ENCODE measurements at places on chromosomes 16 and 17.

DNA sequence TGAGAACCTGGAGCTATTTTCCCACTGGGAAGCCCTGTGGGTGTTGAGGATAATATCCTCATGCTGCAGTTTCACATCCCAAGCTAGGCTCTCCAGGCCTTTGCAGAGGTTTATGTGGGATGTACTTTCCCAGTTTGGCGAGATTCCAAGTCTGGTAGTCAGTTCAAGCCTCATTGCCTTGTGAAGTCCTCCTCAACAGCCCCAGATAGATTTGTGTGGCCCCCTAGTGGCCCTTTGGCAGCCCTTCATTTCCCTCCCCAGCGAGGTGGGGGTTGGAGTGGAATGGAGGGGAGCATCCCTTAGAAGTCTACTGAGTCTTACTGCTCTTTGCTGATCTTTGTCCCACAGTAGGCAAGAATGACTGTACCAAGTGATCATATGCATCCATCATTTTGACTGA is 137.9 kb downstream of the CDH11 start:
- DNase-seq = peak; percentile 2

- DNase-seq = no peak
These were observed 171.4 kb downstream of the SEC14L1 start for GRCh38 chr17:77312061-77312701.

DNA sequence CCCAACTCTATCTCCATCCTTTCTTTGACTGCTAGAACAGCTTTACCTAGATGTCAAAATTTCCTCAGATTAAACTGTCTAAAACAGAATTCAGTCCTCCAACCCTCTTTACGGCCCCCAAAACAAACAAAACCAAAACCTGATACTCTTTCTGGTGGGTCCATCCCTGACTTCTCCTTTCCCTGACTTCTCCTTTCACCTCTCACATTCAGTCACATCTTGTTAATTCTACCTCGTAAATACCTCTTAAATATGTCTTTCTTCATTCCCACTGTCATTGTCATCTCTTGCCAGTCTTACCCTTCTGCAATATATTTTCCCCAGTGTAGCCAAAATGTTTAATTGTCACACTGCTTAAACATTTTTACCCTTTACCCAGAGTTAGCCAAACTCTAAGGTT is 4.6 kb downstream of the PPM1E start:
- DNase-seq = no peak

DNA sequence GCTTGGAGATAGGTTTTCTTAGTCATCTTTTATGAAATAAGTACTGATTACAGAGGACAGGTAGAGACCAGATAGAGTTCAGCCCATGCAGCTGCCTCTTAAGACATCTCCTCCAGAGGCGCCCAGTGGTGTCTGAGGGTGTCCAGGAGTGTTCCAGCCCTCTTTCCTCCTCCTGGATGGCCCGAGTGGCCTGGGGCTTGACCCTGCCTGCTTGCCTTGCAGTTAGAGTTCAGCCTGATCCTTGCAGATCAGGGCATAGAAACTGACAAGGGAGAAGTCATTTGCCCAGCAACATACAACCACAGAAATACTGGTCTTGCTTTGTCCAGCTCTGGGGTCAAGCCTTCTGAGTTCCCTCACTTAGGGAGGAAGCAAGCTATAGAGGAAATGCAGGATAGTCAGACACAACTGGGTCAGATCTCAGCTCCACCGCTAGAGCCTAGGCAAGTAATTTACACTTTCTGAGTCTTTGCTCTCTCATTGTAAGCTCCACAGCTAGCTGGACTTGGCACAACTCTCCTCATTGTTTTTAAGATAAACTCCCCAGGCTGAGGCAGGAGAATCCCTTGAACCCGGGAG is 3.6 kb upstream of the CCL1 start:
- no peak for DNase-seq

- no peak for DNase-seq
These were observed 69.8 kb downstream of the KSR1 start for GRCh38 chr17:27525836-27526603.

DNA sequence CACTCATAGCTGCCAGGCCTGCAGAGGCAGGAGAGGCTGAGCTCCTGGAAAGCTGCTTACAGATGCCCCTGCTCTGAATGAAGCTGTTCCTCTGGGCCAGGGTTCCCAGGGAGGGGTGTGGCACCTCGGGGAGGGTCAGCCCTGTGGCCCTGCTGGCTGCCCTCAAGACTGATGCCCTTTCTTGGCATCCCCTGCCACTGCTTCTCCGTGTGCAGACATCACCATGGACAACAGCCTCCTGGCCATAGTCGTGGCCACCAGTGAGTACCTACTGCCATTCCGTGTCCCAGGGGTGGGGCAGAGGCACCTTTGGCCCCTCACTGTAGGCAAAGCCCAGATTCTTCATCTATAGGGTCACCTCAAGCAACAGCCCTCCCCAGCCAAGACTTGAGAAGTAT is 8.9 kb downstream of the MRPL27 start:
- no peak for DNase-seq

DNA sequence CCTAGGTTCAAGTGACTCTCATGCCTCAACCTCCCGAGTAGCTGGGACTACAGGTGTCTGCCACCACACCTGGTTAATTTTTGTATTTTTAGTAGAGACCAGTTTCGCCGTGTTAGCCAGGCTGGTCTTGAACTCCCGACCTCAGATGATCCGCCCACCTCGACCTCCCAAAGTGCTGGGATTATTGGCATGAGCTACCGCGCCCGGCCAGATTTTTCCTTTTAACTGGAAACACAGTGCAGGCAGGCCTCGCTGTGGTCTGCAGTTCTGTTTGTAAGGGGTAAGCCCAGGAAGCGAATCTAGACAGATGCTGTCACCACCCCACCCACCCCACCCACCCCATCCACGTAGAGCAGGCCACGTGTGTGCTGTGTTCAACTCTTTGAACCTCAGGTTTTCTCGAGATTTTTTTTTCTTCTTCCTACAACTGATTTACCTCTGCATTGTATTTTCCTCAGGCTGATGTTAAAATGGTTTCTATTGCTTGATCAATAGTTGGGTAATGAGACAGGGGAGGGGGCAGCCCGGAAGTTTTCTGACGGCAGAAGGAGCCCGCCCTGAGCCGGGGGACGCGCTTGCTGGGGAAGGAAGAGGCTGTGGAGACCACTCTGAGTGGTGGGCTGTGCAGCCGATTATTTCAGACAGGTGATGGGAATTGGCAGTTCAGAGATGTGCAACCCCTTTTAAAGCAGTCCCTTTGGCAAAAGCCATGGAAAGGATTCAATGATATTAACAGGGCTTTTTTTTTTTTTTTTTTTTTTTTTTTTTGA is 72.9 kb downstream of the DNAH17 start:
- DNase-seq = no peak

- no peak for DNase-seq
These were observed 49.8 kb downstream of the CREBBP start for GRCh38 chr16:3830625-3831254.

- DNase-seq = peak; percentile 17
These were observed 5.9 kb upstream of the DNAH17 start for GRCh38 chr17:78583091-78583490.

- DNase-seq = no peak
These were observed 42.6 kb downstream of the TSC2 start for GRCh38 chr16:2090481-2090776.

DNA sequence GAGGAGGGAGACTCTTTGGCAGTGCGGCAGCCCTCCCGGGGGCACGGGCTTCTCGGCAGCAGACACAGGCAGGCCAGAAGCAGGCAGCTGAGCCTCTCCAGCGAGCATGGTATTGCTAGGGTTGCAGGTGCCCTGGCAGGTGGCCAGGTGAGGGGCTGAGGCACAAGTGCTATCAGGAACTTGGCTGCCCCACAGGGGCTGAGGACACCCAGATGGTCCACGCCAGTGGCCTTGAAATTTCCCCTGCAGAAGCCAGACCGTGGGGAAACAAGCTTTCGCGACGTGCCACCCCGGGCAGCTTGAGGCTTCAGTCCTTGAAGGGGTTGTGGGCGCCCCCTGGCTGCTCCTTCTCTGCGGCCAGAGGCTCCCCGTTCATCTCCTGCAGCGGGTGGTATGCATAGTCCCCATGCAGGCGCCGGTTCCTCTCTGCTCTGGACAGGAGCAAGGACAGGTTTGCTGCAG is 8.5 kb downstream of the NAGPA start:
- DNase-seq = no peak

DNA sequence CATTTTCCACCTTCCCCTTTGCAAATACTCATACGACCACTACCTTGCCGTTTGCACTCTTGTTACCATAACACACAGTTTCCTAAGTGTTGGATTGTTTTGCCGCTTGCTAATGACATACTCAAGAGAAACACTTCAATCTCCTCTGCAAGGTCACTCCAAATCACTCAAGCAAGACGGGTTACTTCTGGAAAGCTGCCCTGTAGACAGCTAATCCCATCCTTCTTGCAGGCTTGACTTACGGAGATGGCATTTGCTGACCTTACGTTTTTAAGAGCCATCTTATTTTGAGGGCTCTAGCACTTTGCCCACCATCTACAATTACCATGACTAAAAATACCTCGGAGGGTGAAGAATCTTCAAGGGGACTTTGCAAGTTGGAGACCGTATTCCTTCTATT is 46.2 kb downstream of the MYH3 start:
- no peak for DNase-seq

- no peak for DNase-seq
These were observed 6.0 kb upstream of the GRB2 start for GRCh38 chr17:75411328-75412067.

DNA sequence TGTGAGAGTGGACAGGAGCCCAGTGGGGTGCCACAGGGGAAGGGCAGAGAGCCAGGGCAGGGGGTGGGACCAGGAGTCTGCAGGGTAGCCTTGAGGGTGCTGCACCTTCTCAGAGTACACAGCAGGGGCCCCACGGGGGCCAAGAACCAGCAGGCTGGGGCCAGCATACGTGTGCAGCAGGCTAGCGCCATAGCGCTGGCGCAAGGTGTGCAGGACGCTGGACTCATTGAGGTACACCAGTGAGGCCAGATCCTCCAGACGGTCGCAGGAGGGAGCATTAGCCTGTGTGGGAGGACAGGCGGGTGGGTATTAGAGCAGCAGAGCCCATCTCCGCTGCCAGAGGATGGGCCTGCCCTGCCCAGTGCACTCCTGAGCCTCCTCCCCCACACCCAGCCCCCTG is 58.8 kb downstream of the MYO18A start:
- DNase-seq = no peak

DNA sequence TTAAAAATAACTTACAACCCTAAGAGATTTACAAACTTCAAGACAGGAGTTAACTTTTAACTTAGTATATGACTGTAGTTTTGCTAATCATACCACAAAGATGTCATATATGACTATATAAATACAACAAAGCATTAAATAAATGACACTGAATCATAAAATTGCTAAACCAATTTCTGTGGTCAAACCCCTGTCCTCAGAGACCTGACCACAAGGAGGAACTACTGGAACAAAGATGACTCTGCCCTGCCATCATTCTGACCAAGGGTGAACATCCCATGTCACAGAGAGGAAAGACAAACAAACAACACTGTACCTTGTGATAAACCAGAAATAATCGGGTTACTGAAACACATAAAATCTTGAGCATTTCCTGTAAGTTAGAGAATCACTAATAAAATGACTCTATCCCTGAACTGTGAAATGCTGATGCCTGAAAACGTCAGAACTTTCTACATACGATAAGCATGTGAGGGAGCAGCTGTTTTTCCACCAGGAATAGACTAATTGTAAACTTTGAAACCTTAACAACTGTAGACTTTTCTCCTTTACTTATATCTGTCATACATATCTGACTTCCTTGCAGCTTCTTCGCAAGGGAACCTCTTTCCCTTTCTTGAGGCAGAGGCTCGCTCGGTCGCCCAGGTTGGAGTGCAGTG is 47.9 kb downstream of the WDR59 start:
- peak; percentile 72 for DNase-seq

GRCh38 chr17:51374209-51374608 is 113.9 kb downstream of the UTP18 start:
- no peak for DNase-seq

DNA sequence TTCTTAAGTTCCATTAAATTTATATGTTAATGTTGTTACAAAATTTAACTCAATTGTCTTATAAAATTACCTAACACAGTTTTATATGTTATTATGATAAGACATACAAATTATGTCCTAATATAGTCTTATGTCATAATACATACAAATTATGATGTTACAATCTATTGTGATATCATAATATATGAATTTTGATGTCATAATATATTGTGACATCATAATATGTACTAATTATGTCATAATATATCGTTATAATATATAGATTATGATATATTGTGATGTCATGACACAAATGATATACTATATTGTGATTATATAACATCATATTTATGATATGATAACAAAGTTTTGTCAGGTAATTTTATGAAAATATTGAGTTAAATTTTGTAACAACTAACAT is 1789.6 kb downstream of the TP53TG3F start:
- no peak for DNase-seq

- DNase-seq = peak; percentile 67
These were observed at the start of the genes KCTD19 and LRRC36 for GRCh38 chr16:67326472-67327309. KCTD19 (minus strand) TSS chr16:67326741; CDS start chr16:67326707, 34 bp downstream. LRRC36 (plus strand) TSS chr16:67326815; CDS start chr16:67326863, 48 bp downstream.

- peak; percentile 92 for DNase-seq
These were observed 9.0 kb downstream of the VPS9D1 start for GRCh38 chr16:89711601-89712273.

GRCh38 chr17:75513641-75514000 is 1.7 kb downstream of the CASKIN2 start:
- no peak for DNase-seq

GRCh38 chr17:62671553-62671952 is 44.1 kb downstream of the MRC2 start:
- no peak for DNase-seq

- no peak for DNase-seq
These were observed 287.7 kb downstream of the FOXL1 start for GRCh38 chr16:86865851-86866662.

GRCh38 chr17:45425984-45426413 is 6.7 kb downstream of the ARHGAP27 start:
- no peak for DNase-seq

DNA sequence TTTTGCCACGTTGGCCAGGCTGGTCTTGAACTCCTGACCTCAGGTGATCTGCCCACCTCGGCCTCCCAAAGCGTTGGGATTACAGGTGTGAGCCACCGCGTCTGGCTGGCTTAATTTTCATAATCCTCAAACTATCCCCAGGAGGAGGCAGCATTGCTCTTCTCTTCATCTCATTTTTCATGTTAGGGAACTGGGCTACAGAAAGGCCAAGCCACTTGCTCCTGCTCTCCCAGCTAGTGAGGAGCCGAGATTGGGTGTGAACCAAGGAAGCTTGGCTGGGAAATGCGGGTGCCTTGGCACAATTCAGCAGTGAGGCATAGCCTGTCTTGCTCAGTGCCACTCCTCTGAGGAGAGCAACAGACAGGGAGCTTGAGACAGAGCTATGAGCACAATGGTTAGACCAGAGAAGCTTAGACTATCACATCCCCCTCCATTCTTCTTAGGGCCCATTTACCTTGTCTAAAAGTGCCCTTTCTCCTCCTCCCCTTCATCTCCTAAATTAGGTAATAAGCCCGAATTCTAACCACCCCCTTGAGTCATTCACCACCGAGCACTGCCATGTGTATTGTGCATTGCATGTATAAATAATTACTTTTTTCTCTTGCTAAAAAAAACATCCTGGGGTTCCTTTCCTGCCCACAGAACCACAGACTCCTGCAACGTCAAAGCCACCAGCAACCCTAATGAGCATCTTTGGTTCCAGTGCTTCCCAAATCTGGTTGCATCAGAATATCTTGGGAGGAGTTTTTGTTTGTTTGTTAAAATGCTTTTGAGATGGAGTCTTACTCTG is 20.0 kb upstream of the KIF19 start:
- peak; percentile 18 for DNase-seq

GRCh38 chr16:26464576-26465266 is 602.0 kb upstream of the C16orf82 start:
- DNase-seq = no peak

Data from activated CD4-positive, alpha-beta T cell treated with anti-CD3 and anti-CD28 coated beads, Interleukin-2, Interleukin-6, amounts not matched to agents 100 ng/mL and 50 ng/mL, durations not matched to agents 16 hours and 8 hours (primary cell).